ENCODE measurements at places on chromosomes 11 and 22.

DNA sequence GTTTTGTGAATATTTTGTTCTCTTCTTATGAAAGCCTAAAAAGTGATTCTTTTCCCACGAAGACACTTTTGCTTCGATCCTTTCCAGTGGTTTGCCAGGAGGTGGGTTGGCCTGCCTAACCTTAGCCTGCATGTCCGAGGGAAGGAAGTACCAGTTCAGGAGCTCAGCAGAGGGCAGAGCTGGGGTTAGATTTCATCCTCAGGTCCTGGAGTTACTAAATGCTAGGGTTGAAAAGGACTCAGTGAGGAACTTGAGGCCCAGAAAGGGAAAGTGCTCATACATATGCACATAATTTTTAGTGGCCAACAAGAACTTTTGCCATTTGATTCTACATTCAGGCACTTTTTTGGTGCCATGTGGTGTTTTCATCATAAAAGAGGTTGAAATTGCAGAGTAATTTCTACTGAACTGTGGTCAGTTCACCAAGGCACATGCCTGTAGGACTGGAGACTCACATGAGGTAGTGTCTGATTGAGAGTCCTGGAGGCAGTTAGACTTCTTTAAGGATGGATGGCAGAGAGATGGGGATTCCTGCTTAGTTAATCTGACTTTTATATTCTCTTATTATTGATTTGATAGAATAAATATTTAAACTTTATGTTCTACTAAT, 36.7 kb downstream of the NCAM1 start:
- no peak for DNase-seq

DNA sequence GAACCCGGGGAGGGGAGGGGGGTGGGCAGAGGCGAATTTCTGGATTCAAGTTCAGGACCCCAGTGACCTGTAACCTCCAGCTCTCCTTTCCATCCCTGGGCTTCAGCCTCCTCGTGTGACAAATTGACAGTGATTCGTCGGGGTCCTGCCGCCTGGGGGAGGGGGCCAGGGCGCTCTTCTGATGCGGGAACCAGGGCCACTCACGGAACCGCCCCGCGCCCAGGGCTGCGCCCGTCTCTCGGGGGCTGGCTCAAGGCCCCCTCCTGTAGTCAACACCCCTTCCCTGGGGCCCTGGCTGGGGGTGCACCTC, 92.8 kb upstream of the ANO1 start:
- DNase-seq: no peak

DNA sequence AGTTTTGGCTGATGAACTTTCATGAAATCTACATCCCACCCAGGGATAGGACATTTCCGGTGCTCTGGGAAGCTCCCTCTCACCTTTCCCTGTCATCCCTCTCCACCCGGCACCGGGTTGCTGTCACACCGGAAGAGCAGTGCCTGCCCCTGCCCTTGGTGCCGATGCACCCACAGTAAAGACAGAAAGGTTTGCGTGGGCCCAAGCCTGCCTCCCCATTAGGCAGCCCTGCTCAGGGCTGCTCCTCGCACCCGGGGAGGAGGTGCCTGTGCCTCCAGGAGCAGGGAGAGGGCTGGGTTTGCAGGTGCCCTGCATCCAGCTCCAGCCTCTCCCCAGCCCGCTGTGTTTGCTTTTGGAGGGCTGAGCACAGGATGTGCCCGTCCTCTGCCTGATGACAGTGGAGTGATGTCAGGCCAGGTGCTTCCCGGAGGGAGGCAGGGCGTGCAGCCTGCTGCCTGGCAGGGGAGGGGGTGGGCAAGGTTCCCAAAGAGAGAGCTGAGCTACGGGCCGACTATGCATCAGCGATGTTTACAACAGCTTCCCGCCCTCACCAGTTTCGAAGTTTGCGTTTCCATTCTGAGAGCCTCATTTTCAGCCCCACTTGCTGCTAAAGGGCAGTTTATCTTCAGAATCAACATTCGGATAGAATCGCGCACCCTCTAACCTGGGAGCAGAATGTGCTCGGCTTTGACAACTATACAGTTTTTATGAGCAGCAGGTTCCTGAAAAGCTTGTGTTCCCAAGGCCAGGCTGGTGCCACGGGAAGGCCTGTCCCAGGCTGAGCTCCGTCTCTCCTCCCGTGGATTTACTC, 83.2 kb upstream of the CLDN5 start:
- peak; percentile 95 for DNase-seq

DNA sequence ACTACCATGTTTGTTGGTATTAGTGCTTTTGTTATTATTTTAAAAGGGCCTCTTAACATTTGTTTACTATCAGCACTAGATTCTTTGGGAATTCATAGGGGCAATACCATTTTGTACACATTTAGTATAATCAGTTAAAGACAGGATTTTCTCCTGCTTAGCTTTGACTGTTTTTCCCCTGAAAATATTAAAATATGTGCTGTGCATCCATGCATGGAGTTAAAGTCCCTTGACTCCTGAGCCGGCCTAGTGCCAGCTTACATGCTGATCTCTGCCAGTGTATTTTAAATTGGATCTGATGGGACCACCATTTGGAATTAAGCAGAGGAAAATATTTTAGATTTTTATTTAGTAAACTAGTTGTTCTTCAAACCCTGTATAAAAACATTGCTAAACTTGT, 161.4 kb downstream of the METTL15 start:
- no peak for DNase-seq

DNA sequence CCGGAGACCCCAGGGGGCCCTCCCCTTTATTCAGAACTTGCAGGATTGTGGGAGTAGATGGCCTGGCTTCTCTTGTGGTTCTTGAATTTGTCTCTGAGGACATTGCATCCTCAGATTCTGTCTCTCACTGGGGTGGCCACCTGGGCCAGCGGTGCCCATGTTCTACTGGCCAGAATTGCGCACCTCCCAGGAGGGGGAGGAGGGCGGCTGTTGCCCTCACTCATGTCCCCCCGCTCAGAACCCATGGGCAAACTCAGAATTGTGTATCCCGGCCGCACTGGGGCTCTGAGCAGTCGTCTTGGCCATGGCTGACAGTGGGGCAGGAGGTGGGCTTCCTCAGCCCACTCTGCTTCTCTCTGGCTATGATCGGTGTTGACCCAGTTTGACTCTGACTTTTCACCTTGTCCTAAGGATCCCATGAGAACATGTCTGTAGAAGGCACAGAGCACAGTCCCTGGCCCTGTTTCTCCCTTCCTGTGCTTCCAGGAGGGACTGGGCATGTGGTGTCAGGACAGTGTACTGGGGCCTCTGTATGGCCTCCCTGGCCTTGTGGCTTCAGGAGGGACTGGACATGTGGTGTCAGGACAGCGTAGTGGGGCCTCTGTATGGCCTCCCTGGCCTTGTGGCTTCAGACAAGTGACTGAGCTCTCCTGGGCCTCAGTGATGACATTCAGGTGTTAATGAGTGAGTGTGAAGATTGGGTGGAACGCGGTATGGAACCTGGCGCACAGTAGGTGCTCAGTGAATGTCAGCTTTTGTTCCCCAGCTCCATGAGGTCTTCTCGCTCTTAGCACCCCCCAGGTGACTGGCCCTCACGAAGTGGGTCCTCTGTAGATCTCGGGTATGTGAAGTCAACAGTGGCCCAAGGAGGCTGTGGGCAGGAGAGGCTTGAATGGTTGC, 99.3 kb downstream of the TBC1D22A start:
- DNase-seq: no peak

DNA sequence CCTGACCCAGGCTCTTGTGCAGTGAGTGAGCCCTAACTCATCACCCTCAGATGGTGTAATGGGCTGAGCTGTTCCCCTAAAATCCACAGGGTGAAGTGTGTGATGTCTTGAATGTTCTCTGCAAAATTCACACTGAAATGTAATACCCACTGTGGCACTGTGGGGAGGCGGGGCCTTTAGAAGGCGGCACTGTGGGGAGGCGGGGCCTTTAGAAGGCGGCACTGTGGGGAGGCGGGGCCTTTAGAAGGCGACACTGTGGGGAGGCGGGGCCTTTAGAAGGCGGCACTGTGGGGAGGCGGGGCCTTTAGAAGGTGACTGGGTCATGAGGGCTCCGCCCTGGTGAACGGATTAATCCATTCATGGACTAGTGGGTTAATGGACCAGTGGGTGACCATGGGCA, 33.0 kb downstream of the CHID1 start:
- DNase-seq: peak; percentile 1

GRCh38 chr22:36191106-36191836, 10.3 kb downstream of the APOL4 start:
- DNase-seq: no peak

- DNase-seq: no peak
Observed at GRCh38 chr11:45928535-45929215, 6.2 kb downstream of the LARGE2 start.

GRCh38 chr22:21797444-21798221, 62.0 kb upstream of the YPEL1 start:
- no peak for DNase-seq

DNA sequence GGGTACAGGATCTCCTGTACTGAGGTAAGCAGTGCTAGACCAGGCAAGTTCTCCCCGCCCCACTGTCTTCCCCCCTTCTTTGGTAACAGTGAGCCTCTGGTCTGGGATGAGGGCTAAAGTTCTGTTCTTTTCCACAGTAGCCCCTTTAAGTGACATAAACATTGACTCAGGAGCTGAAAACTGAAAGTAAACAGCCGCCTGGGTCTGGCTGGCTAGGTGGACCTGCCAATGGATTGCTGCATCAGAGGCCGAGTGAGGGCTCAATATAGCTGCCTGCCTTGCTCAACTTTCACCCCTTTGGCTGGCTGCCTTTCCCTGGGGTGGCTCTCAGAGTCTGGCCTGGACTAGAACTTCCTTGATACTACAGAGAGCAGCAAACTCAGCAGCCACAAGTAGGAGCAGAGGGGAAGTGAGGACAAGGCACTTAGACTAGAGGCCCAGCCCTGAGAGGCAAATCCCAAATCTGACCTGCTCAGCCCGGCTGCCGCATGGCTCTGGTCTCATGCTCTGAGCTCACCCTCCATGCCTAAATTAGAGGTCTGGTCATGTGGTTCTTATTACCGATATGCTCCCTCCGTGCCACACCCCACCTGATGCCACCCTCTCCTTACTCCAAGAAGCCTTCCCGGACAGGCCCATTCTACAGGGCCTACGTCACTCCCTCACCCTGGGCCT, 9.6 kb upstream of the UCP3 start:
- no peak for DNase-seq

DNA sequence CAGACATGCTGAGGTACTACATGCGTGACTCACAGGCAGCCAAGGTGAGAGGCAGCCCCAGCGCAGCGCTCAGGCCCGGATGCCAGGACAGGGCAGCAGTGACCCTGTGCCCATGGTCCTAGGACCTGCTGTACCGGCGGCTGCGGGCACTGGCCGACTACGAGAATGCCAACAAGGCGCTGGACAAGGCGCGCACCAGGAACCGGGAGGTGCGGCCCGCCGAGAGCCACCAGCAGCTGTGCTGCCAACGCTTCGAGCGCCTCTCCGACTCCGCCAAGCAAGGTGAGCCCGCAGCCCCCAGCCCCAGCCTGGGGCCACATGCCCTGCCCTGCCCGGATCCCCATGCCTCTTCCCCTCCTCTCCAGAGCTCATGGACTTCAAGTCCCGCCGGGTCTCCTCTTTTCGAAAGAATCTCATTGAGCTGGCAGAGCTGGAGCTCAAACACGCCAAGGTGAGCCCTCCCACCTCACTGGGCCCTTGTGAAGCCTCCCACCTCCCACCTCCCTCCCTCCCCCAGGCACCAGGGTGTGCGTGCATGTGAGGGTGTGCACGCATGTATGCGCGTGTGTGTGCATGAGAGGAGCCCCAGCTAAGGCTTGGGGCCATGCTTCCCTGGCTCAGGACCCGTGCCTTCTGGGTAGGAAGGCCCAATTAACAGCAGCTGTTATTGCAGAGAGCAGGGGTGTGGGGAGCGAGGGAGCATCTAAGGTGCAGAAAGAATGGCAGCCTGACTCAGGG, 5.3 kb downstream of the CFL1 start:
- DNase-seq: no peak

DNA sequence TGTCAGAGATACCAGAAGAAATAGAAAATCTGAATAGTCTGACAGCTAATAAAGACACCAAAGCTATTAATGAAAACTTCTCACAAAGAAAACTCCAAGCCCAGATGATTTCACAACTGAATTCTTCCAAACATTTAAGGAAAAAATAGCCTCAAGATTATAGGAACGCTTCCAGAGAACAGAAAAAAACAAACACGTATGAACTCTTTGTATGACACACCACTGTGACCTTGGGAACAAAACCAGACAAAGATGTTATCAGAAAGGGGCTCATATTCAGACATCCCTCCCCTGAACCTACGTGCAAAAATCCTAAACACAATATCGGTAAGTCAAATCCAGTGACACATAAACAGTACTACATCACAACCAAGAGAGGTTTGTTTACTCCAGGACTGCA, 23.5 kb downstream of the CERK start:
- no peak for DNase-seq

DNA sequence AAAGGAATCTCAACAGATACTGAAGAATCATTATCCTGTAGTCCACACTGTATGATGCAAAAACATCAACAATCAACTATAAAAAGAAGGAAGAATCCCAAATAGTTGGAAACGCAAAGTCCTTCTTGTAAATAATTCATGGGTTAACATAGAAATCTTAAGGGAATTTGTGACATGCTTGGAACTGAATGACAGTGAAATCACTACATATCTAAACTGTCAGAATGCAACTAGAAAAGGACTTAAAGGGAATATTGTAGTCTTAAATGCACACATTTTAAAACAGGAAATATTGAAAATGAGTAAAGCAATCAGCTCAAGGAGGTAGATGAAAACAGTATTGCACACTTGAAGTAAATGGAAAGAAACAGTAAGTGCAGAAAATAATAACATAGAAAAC, 147.6 kb upstream of the MPPED2 start:
- DNase-seq: no peak
